Stimulated activated CD8-positive, alpha-beta memory T cell treated with anti-CD3 and anti-CD28 coated beads, Interleukin-7, amount 100 ng/mL, for 24 hours (primary cell): ENCODE measurements at places on chromosomes 16 and 17.

- DNase-seq = no peak
Measured at GRCh38 chr16:74591876-74592650, 14.9 kb downstream of the GLG1 start.

DNA sequence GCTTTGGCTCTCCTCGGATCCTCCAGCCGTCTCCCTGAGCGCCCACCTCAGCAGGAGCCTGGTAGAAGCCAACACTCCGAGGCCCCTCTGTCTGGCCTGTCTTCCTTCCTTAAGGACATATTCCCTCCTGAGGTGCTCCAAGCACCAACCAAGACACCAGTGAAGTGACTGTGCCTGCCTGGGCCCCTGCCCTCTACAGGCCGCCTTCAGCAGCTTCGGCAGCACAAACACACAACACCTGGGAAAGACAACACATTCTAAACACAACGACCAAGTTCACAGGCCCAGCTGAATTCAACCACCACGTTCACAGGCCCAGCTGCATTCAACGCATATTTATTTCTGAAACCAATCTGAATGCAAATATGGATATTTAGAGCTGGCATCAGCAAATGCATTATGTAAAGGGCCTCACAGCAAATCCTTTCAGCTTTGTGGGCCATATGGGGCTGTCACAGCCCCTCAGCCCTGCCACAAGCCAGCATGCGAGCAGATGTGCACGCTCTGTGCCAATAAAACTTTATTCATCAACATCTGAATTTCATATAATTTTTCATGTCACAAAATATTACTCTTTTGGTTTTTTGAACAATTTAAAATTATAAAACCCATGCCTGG is 12.2 kb downstream of the GALNS start:
- DNase-seq = no peak

GRCh38 chr17:1110862-1111598 is 68.8 kb downstream of the ABR start:
- no peak for DNase-seq

GRCh38 chr17:81043725-81044427 is 8.9 kb downstream of the BAIAP2 start:
- DNase-seq = no peak

- DNase-seq = no peak
Measured at GRCh38 chr16:56583351-56584168, 5.8 kb upstream of the MT3 start.

DNA sequence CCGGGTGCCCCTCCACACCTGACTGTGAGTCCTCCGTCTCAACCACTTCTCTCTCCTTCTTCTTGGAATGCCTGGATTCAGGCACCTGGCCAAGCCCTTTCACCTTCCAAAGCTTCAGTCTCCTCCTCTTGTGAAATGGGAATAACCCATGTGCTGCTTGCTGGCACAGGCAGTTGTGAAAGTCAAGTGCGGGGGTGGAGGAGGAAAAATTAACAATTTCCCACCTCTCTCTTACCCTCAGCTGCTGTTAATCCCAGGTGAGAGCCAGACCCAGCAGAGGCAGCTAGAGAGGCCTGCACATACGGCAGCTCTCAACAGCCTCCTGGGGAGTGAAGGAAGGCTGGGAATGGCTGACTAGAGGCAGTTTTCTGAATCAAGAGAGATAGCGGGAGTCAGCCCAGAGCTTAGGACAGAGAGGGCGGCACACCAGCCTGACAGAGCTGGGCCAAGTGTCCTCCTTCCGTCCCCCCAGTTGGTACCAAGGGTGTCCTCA is 77.9 kb upstream of the LGALS9 start:
- DNase-seq = no peak

- DNase-seq = no peak
Measured at GRCh38 chr16:11260596-11260966, 4.6 kb upstream of the SOCS1 start.

DNA sequence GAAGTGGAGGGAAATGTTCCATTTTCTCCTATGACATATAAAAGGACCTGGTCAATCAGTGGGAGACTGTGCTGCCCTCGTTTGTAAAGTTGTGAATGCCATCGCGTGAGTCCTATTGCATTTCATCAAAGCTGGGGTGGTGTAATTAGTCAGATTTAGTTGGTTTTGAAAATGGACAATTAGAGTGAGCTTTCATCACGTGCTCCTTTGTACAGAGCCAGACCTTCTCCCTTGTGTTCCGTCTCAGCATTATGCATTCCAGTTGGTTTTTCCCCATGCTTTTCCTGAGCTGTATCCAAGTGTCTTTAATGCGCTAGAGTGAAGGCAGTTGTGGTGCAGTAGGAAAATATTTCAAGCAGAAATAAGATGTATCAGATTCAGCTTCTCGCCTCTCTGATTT is 10.4 kb downstream of the SEC14L1 start:
- DNase-seq = no peak

GRCh38 chr17:6556121-6557039 is at the start of gene PITPNM3:
TSS of gene PITPNM3 (minus strand) at chr17:6556555. CDS start at chr17:6556406, 149 bp downstream.
- DNase-seq = no peak

DNA sequence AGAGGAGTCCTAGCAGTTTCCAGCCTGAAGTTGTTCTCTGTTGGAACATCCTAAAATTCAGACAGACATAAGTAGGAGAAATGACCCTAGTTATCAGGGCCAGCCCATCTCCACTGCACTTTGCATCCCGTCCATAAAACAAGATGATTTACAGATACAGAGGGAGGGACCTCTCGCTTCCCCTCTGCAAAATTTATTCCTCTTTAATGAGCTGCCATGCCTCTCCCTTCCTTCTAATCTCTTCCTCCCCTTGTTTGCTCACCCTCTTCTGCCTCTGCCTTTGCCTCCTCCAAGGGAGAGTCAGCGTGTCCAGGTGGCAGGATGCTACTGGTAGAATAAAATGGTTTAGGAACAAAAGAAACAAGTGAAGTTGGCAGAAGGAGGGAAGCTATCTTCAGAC is 351.3 kb downstream of the SOX9 start:
- DNase-seq = no peak
